ENCODE measurements at places on chromosomes 12 and 14.

DNA sequence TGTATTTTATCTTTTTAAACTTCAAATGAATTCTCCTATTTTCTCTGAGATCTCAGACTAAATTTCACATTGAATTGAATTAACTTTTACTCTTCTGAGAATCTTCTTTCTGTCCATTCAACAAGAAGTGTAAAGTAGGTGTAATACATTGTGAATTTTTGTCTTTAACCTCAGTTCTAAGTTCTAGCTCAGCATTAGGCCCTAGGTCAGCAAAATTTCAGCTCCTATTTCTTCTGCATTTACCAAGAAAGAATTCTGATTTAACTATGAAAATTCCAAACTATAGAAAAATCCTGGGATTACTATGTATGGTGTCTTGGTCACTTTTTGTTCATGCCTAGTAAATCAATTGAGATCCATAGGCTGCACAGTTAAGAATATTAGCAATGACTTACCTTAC is 110.9 kb upstream of the MYF6 start:
- no peak for DNase-seq

GRCh38 chr14:51562816-51563215 is 88.9 kb upstream of the FRMD6 start:
- no peak for DNase-seq

- no peak for DNase-seq
Observed at GRCh38 chr14:57611555-57612075, 118.0 kb upstream of the CCDC198 start.

DNA sequence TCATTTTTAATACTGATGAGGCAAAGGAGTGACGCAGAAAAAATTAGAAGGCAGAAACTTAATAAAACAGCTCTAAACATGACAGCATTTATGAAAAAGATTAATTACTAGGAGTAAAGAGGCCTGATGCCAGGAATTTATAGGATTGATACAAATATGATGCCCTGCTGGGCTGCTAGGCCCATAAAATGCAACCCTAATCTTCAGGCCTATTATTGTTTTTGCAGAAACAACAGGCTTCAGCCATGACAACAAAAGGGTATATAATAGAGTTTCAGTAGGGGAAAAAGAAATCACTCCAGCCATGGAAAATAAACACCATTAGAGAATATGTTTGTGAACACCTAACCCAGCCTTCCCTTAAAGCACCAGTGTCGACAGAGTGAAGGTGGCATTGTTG is 50.6 kb downstream of the OTX2 start:
- no peak for DNase-seq

DNA sequence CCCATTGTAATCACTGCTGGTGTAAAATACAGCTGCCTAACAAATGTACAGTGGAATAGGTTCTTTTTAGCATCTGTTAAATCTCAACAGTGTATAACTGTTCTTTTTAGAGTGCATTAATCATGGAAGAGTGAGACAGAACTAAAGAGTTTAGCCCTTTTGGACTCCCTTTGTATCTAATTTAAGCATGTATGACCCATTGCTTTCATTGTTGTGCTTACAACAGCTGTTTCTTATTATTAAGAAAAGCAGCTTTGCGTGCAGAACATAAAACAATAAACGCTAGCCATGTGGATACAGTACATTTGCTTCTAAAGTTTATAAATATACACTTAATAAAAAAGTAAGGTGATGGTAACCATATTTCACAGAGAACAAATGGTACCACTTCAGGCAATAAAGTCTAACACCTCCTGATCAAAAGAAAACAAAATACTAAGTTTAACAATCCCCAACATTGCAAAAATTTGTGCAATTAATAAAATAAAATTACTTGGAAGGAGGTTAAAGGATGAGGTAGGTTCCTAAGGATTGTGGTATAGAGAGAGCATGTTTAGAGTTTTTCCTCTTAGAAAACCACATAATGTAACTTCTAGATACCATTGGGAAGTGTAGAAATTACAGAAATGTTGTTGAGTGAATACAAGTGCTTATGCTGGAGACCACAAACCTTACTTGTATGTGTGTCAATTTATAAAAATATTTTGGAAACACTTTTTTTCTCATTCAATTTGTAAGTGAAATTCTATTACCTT is 448.7 kb downstream of the SLC6A15 start:
- DNase-seq, result no peak

DNA sequence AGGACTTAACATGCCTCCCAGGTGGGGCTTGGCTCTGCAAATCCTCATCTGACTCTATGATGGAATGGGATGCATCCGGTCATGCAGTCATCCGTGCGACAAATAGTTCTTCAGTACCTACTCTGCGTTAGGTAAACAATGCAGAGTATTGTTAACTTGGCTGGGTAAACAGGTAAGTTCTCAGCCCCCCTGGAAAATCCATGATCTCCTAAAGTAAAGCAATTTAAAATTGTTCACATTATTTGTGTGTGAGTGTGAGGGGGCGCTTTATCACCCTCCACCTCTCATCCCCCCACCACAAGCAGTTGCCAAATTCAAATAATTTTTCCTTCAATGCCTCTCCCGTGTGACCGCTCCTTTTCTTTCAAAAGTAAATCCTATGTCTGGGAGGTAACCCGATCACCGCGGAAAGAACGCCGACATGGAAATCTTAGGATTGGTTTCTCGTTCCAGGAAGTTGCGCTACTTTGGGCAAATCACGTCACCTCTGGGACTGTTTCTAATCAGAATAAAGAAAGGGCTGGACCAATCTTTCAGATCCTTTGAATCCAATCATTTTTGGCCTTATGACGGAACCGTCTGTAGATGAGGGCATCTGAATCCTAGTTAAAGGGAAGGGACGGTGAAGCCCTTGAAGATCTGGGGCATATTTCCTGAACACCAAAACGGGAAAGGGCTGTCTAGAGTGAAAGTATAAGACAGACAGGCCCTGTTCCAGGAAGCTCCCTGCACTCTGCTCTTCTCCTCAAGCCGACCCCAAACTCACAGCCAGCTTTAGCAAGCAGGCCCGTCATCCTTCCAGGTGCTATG is 44.0 kb upstream of the SINHCAF start:
- DNase-seq, result peak; percentile 69

- no peak for DNase-seq
Observed at GRCh38 chr12:76863837-76864236, 15.0 kb downstream of the CSRP2 start.

DNA sequence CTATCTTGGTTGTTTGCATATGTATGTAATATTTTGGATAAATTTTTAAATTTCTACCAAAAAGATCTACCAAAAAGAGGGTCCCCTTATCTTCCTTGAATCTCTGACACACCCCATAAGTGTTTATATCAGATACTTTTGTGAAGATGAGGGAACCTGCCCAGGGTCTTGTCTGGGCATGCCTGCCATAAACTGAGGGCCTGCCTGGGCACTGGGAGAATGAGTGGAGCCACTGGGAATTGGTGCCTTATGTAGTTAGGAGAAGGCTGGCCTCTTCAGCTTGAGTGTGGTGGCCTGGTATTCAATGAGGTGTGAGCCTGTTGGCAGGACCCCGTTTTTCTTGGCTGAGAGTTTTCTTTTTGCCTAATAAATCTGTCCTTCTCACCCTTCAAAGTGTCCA is 46.5 kb downstream of the OR9K2 start:
- no peak for DNase-seq

GRCh38 chr14:58941629-58942028 is 246.8 kb upstream of the DAAM1 start:
- no peak for DNase-seq

GRCh38 chr12:81797100-81797499 is 38.0 kb upstream of the PPFIA2 start:
- DNase-seq, result no peak

- peak; percentile 82 for DNase-seq
Observed at GRCh38 chr12:46267825-46268582, 839 bp downstream of the SLC38A1 start.

DNA sequence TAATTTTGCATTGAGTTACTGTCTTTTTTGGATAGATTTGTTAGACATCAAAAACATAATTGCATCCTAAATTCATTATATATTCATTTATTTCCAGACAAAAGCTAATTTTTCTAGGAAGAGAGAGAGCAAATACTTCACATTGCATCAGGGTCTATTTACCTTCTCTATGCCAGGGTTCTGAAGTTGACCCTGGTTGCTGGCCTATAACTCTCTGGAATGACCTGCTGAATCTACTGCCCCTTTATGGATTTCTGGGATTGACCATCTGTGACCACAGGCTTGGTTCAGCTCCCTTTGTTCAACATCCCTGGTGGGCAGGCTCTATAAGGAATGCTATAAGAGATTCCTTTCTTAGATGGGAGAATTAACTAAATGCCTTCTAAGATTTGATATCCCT is 414.8 kb upstream of the STXBP6 start:
- DNase-seq, result no peak

GRCh38 chr12:8991371-8992345 is 2.3 kb downstream of the KLRG1 start:
- no peak for DNase-seq

DNA sequence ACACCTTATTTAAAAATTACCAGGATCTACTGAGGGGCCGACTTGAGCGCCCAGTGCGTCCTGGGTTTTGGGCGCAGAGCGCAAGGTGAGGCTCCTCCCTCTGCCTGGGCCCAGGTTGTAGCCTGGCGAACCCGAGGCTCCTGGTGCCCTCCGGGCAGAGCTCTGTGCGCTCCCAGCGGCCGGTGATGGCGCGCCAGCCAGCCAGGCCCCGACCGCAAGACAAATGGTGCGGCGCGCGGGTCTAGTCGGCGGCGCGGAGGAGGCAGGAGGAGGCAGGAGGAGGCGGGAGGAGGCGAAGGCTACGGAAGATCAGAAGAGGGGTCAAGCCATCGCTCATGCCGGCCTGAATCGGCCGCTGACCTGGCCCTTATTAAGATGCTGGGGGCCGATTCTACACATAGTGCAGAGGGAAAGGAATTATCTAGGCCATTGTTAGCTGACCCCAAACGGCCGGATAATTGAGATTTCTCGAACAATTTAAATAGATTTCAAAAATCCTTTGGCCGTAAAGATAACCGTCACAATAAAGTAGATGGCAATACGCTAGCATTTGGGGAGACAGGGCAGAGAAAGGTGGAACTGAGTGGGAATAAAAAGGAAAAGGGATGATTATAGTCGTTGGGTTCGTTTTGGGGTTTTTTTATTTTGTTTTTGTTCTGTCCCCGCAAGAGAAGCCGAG is 2.8 kb downstream of the TBX5 start:
- no peak for DNase-seq

- no peak for DNase-seq
Observed at GRCh38 chr14:75426332-75427125, 1.3 kb upstream of the JDP2 start.

DNA sequence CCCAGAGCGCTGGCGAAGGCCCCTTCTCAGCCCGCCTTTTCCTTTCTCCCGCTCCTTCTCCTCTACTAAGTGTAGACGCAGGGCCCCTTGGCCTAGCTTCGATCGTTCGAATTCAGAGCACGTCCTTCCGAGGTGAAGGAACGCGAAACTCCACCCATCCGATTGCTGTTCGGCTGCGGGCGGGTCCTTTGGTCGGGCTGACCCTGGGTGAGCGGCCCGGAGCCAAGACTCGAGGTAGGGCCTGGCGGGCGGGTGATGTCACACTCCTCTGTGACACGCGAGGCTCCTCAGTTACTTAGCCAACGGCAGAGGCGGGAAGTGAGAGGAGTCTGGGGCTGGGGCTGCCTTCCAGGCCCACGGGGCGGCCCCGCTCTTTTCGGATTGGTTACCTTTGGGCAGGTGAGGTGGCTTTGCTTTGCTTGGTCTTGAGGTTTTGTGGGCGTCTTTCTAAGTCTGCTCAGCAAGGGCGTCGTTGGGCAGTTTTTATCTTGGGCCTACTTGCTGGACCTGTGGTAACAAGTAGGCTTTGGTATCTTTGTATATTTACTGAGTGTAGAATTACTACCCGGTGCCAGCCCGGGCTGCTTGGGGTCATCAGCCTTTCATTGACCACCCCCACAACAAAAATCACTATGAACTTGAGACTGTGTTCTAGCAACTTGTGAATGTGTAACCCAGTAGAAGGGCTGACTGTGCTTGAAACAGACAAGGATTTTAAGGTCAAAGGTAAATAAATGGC is 694 bp downstream of the TMBIM6 start:
- peak; percentile 87 for DNase-seq

DNA sequence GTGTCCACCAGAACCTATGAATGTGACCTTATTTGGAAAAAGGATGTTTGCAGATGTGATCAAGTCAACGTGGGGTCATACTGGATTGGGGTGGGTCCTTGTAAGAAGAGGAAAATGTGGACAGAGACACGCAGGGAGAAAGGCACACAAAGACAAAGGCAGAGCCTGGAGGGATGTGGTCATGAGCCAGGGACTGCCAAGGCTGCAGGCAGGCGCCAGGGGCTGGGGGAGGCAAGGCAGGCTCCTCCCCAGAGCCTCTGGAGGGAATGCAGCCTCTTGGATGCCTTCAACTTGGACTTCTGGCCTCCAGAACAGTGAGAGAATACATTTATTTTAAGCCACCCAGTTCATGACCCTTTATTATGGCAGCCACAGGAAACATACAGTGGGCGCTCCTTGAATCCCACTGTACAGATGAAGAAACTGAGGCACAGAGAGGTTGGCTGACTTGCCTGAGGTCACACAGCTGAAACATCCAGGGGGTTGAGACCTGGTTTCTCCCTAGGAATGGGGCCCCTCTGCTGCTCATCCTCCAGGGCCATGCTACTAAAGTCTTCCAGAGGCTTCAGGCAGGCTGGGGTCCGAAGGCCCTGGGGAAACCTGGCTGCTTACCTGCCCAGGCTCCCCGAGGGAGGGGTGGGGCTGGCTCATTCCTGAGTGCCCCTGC is 99.7 kb downstream of the RFLNA start:
- no peak for DNase-seq

- no peak for DNase-seq
Observed at GRCh38 chr12:92020983-92021665, 124.5 kb downstream of the BTG1 start.

- DNase-seq, result no peak
Observed at GRCh38 chr12:19882346-19882745, 443.1 kb downstream of the AEBP2 start.

- no peak for DNase-seq
Observed at GRCh38 chr14:61101803-61102548, 120.9 kb downstream of the SLC38A6 start.

GRCh38 chr12:88113871-88114270 is 28.0 kb downstream of the CEP290 start:
- DNase-seq, result no peak

- peak; percentile 7 for DNase-seq
Observed at GRCh38 chr12:53267306-53267998, 647 bp upstream of the ESPL1 start.

GRCh38 chr12:6695313-6696045 is 5.1 kb downstream of the PIANP start:
- DNase-seq, result no peak

- DNase-seq, result no peak
Observed at GRCh38 chr14:104891664-104892530, 26.8 kb downstream of the CEP170B start.

DNA sequence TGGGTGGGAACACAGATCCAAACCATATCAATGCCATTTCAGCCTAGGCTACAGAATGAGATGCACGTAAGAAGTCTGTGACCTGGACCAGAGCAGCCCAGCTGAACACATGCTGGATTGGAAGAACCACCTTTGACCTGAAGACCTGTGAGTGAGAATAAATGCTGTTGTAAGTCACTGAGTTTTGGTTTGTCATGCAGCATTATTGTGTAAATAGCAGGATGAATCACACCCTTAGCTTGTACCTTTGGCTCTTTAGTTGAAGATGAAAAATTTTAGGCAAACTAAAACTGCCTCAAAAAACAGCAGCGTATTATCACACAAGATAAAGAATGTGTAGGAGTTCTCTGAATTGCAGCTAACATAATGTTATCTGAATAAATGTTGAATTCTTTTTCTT is 199.4 kb upstream of the LRIG3 start:
- no peak for DNase-seq

GRCh38 chr14:48665077-48665784 is 920.9 kb downstream of the RPS29 start:
- DNase-seq, result no peak

Data from small intestine (tissue), 16 donors.